ENCODE measurements at places on chromosomes 6 and 20. TPM values are rescaled to one million over a fixed set of nuclear protein-coding genes. Genes with fewer than 3 reads are reported as not detected.

- H3K27me3 ChIP-seq = no peaks in the 10 kb centered on the region
- no peak for DNase-seq
- H3K27ac ChIP-seq = no peak overlapping the region
- no peaks in the 10 kb centered on the region for H3K36me3 ChIP-seq
- H3K4me3 ChIP-seq = no peak overlapping the region
Measured at GRCh38 chr20:22904905-22905304, 130.2 kb upstream of the SSTR4 start.

- H3K27ac ChIP-seq = no peak overlapping the region
- H3K27me3 ChIP-seq = no peaks in the 10 kb centered on the region
- no peaks in the 10 kb centered on the region for H3K4me1 ChIP-seq
- H3K4me3 ChIP-seq = no peak overlapping the region
- H3K36me3 ChIP-seq = no peaks in the 10 kb centered on the region
- DNase-seq = no peak
Measured at GRCh38 chr6:167920165-167920564, 77.3 kb upstream of the KIF25 start.

- no peak overlapping the region for H3K27ac ChIP-seq
- DNase-seq = no peak
- no peak overlapping the region for H3K4me3 ChIP-seq
- H3K36me3 ChIP-seq = no peaks in the 10 kb centered on the region
- H3K27me3 ChIP-seq = no peaks in the 10 kb centered on the region
Measured at GRCh38 chr6:5045416-5045815, 39.7 kb upstream of the PPP1R3G start.

DNA sequence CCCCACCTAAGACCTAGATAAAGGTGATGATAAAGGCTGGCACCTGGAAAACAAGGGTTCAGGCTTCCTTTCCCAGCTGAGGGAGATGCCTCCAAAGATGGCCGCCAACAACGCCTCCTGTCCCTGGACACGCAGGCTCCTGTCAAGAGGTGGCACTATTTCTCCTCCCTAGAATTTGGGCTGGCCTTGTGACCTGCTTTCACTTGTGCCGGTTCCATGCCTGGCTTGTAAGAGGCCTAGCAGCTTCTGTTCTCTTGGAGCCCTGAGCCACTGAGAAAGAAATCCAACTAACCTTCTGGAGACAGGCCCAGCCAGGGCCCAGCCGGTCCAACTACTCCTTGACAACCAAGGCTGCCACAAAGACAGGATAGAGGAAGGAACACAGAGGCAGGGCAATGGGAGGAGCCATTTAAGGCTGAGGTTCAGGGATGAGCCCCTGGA lies 60.2 kb upstream of the RALY start:
- no peaks in the 10 kb centered on the region for H3K4me1 ChIP-seq
- no peak for DNase-seq
- H3K4me3 ChIP-seq = no peak overlapping the region
- H3K27ac ChIP-seq = no peak overlapping the region
- H3K36me3 ChIP-seq = no peaks in the 10 kb centered on the region
- H3K27me3 ChIP-seq = no peaks in the 10 kb centered on the region

DNA sequence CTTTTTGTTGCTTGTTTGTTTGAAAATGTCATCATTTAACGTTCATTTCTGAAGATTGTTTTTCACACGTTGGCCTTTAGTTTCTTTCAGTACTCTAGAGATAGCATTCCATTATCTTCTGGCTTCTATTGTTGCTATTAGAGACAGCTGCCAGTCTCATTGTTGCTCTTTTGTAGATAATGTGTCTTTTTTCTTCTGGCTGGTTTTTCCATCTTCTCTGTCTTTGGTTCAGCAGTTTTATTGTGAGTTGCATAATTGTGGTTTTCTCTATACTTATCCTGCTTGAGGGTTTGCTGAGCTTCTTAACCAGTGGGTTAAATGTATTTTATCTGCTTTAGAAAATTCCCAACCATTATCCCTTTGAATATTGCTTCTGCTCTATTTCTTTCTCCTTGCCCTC lies 23.2 kb upstream of the AIG1 start:
- H3K27me3 ChIP-seq = no peaks in the 10 kb centered on the region
- H3K4me3 ChIP-seq = no peak overlapping the region
- DNase-seq = no peak
- no peaks in the 10 kb centered on the region for H3K4me1 ChIP-seq
- no peak overlapping the region for H3K27ac ChIP-seq
- H3K36me3 ChIP-seq = no peaks in the 10 kb centered on the region

- H3K27me3 ChIP-seq = no peaks in the 10 kb centered on the region
- no peak overlapping the region for H3K27ac ChIP-seq
- no peak for DNase-seq
- H3K4me3 ChIP-seq = no peak overlapping the region
Measured at GRCh38 chr6:54786154-54786553, 60.4 kb upstream of the FAM83B start.

DNA sequence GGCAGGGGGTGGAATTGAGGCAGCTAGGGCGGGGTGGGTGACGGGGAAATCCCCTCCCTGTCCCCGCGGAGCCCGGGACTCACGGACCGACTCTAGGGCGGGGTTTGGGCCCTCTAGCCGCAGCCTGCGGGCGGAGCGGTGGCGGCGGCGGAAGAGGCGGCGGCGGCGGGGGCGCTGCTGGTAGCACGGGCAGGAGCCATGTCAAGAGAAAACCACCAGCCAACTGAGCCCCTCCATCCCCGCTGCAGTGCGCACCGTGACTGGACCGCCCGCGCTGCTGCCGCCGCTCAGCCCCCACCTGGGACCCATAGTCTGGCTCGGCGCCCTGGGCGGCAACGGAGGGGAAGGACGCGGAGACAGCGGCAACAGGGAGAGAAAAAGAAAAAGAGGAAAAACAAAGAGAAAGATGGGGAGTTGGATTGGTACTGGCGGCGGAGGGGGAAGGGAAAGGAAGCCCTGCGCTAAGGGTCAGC lies 1.2 kb upstream of the C6orf62 start:
- H3K4me1 ChIP-seq = peaks cover 29% of the 10 kb centered on the region
- peak overlapping the region; percentile 96 for H3K27ac ChIP-seq
- peak overlapping the region; percentile 74 for H3K4me3 ChIP-seq
- no peaks in the 10 kb centered on the region for H3K27me3 ChIP-seq
- H3K36me3 ChIP-seq = no peaks in the 10 kb centered on the region

GRCh38 chr20:6091661-6092060 lies 31.2 kb downstream of the FERMT1 start:
- DNase-seq = no peak
- H3K27ac ChIP-seq = no peak overlapping the region
- no peaks in the 10 kb centered on the region for H3K27me3 ChIP-seq
- no peak overlapping the region for H3K4me3 ChIP-seq

DNA sequence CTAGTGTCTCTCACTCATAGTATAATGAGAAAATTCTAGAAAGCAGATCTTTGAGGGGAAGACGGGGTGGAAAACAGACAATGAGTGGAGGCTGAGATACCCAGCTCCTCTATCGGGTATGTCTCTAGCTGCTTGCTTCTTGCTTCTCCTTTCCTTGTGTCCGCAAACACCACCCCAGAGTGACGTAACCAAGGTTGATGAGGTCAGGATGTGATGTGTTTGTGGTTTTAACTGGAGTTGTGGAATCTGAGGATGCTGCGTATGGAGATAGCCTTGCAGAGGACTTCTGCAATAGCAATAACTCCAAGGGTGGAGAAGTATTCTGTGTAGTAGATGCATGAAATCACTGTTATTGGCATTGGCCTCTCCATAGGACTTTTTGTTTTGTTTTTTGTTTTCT lies 132.7 kb upstream of the IFNGR1 start:
- DNase-seq = no peak
- H3K27me3 ChIP-seq = no peaks in the 10 kb centered on the region
- H3K4me3 ChIP-seq = no peak overlapping the region
- no peak overlapping the region for H3K27ac ChIP-seq

DNA sequence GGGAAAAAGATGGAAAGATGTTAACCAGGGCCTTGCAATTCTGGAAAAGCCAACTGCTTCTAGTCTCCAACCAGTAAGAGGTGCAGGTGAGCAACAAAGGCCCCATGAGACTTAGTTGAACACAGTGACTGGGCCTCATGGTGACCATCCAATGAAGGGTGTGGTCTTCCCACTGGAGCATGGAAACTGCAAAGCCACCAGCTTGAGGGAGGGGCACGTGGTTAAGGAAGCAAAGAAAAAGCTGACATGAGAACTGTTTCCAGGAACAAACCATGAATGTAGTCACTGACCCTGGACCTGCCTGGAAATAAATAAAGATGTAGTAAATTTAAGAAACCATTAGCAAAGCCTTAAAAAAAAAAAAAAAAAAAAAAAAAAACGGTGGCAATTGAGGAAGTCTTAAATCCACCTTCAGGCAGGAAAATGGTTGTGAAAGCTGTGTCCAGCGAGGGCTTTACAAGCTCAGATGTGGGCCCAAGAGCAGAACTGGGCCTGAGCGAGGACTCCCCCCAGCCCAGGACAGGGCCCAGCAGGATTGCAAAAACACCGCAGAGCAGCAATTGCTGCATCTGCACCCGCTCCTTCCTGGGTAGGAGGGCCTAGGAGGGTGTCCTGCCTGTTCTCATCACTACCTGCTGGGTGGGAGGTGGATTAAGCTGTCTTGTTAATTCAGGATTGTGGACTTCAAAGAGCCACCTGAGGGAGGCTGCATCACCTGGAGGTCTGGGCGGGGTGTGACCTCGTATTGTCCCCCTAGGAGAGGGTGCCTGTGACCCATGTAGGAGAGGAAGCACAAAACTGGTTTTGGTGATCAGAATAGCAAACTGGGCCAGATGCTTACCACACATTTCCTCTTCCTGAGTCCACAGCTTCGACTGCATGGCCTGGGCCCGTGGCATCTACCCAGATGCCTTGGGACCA lies 10.3 kb downstream of the GFRA4 start:
- no peaks in the 10 kb centered on the region for H3K36me3 ChIP-seq
- H3K4me1 ChIP-seq = no peaks in the 10 kb centered on the region
- H3K27me3 ChIP-seq = peaks cover 6% of the 10 kb centered on the region
- no peak overlapping the region for H3K27ac ChIP-seq
- H3K4me3 ChIP-seq = no peak overlapping the region
- DNase-seq = no peak

PCMT1 gene
- 101 TPM for total RNA-seq

DNA sequence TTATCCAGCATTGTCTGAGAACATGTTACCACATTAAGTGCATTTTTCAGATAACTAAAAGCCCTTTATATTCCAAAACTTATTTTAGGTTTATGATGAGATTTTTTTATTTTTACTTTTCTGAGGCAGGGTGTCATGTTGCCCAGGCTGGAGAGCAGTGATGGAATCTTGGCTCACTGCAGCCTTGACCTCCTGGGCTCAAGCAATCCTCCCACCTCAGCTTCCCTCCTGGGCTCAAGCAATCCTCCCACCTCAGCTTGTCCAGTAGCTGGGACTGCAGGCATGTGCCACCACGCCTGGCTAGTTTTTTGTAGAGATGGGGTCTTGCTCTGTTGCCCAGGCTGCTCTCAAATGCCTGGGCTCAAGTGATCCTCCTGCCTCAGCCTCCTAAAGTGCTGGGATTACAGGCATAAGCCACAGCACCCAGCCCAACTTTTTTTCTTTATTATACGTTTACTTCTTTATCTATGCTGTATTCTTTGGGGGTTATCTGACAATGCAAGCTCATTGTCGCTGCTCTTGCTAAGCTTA lies 6.2 kb downstream of the DYNLT1 start:
- H3K27me3 ChIP-seq = no peaks in the 10 kb centered on the region
- no peaks in the 10 kb centered on the region for H3K36me3 ChIP-seq
- no peak overlapping the region for H3K4me3 ChIP-seq
- H3K27ac ChIP-seq = no peak overlapping the region
- no peak for DNase-seq

- H3K27me3 ChIP-seq = no peaks in the 10 kb centered on the region
- H3K27ac ChIP-seq = no peak overlapping the region
- no peak overlapping the region for H3K4me3 ChIP-seq
- no peaks in the 10 kb centered on the region for H3K4me1 ChIP-seq
- H3K36me3 ChIP-seq = no peaks in the 10 kb centered on the region
- no peak for DNase-seq
Measured at GRCh38 chr20:62508641-62509051, 32.9 kb upstream of the GATA5 start.

PRDM13 gene
- not detected for total RNA-seq

DNA sequence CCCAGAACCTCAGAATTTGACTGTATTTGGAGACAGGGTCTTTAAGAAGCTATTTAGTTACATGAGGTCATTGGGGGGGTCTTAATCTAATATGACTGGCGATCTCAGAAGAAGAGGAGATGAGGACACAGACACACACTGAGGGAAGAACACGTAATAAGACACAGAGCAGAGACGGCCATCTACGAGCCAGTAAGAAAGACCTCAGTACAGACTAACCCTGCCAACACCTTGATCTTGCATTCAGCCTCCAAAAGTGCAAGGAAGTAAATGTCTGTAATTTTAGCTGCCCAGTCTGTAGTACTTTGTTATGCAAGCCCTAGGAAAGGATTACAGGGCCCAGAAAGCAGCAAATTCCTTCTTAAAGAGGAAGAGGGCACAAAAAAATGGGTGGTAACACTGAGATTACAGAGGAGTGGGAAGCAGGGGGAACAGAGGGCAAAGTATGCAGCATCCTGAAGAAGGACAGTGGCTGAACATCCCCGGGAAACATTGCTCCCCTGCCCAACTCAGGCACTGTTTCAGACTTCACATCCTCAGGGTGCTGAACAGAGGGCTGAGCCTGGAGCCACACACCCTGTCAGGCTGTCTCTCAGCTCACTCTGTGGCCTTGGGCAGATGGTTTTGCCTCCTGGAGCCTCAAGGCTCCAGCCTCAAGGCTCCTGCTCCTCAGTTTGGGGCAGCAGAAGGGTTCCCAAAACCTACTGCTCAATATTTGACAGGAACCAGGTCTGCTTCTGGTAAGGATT lies 27.9 kb upstream of the SIRPG start:
- no peak for DNase-seq
- H3K27ac ChIP-seq = no peak overlapping the region
- no peaks in the 10 kb centered on the region for H3K4me1 ChIP-seq
- peak overlapping the region; percentile 3 for H3K4me3 ChIP-seq

COL9A1 gene
- not detected for total RNA-seq

FOXS1 gene
- total RNA-seq = 0.38 TPM

DNA sequence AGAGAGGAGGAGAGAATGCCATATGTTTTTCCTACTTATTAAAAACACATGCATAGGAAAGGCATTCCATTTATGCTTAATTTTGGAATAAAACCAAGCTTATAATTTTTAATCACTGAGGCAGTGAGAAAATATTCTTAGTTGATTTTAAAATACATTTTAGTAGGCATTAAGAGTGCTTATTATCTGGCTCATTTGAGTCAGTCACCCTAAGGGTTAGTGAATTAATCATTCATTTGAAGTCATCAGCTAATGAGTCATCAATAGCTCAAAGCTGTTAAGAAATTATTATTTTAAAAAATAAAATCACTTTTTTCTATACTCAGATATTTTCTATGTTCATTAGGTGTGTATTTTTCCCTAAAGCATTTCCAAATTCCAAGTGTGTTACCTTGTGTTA lies 81.6 kb downstream of the TMEM200A start:
- H3K4me3 ChIP-seq = no peak overlapping the region
- no peak for DNase-seq
- no peaks in the 10 kb centered on the region for H3K4me1 ChIP-seq

GRCh38 chr20:5548902-5549599 lies 201.2 kb upstream of the SHLD1 start:
- no peak overlapping the region for H3K4me3 ChIP-seq
- H3K27me3 ChIP-seq = no peaks in the 10 kb centered on the region
- no peak overlapping the region for H3K27ac ChIP-seq
- H3K36me3 ChIP-seq = peaks cover 12% of the 10 kb centered on the region
- DNase-seq = no peak

GMDS gene
- total RNA-seq = 47.9 TPM

CALHM6 gene
- 1.4 TPM for total RNA-seq

C6orf118 gene
- not detected for total RNA-seq

- H3K36me3 ChIP-seq = no peaks in the 10 kb centered on the region
- H3K4me1 ChIP-seq = peaks cover 77% of the 10 kb centered on the region
- H3K27ac ChIP-seq = peak overlapping the region; percentile 73
- peak overlapping the region; percentile 8 for H3K4me3 ChIP-seq
Measured at GRCh38 chr6:108589244-108589791, 28.6 kb downstream of the FOXO3 start.

SULF2 gene
- total RNA-seq = 36.3 TPM

ZNF334 gene
- total RNA-seq = 0.70 TPM

Measured in esophagus squamous epithelium (tissue), 5 donors.